ENCODE measurements at places on chromosomes 16 and 17.

DNA sequence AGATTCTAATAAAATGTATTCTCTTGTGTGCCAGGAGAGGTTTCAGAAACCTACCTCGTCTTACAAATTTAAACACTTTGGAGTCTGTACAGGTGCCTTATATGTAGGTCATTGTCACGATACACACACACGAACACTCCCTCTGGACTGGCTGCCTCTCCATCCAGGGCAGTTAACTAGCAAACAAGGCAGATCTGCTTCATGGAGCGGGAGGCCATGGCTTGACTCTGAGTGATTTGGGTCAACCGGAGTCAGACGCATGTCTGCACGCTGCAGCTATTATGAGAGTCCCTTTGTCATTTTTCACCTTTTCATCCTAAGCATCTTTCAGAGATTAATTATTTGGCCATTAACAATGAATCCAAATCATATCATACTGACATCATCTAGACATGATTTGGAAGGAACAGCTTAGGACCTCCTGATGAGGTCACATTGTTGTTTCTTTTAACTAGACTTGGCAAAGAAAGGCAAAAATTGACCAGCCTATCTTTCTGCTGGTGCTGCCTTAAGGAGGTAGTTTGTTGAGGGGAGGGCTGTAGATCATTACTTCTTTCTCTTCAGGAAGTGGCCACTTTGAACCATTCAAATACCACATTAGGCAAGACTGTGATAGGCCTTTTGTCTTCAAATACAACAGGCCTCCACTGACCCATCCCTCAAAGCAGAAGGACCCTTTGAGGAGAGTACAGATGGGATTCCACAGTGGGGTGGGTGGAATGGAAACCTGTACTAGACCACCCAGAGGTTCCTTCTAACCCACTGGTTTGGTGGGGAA is 58.9 kb downstream of the HLF start:
- H3K36me3 ChIP-seq, result no peaks in the 10 kb centered on the region
- no peak for DNase-seq
- H3K27ac ChIP-seq, result no peak overlapping the region
- H3K27me3 ChIP-seq, result no peaks in the 10 kb centered on the region
- H3K4me3 ChIP-seq, result no peak overlapping the region
- H3K4me1 ChIP-seq, result no peaks in the 10 kb centered on the region

DNA sequence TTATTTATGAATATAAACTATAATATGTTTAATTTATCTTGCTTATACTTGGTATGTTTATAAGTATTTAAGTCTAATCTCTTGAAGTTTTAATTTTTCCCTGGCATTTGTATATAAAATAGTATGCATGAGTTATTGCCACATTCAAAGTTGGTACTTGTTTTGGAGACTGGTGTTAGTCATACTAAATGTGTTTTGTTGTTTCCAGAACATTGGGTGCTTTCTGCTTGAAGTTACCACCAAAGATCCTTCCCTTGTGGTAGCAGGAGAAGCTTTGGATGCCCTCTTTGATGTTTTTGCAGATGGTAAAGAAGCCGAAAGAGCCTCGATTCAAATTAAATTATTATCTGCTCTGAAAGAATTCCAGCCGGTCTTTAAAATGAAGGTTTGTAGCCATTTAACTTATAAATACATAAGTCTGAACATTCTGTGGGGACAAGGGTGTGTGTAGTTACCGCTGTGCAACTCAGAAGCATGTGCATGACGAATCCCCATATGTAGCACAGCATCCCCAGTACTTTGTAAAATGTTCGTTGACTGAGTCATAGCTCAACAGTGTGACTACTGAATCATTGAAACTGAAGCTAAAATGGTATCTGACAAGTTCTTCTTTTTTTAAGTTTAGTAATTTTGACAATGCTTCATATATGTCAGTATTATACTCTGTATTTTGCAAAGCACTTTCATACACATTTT is 36.4 kb downstream of the HEATR3 start:
- no peak for DNase-seq
- no peaks in the 10 kb centered on the region for H3K4me1 ChIP-seq
- no peak overlapping the region for H3K4me3 ChIP-seq
- H3K36me3 ChIP-seq, result peaks cover 19% of the 10 kb centered on the region

GRCh38 chr17:80380068-80380467 is 34.9 kb upstream of the ENDOV start:
- H3K36me3 ChIP-seq, result no peaks in the 10 kb centered on the region
- no peaks in the 10 kb centered on the region for H3K27me3 ChIP-seq
- H3K27ac ChIP-seq, result no peak overlapping the region
- H3K4me3 ChIP-seq, result no peak overlapping the region
- H3K4me1 ChIP-seq, result no peaks in the 10 kb centered on the region

GRCh38 chr16:58261263-58261662 is 33.6 kb downstream of the PRSS54 start:
- no peak for DNase-seq
- H3K36me3 ChIP-seq, result no peaks in the 10 kb centered on the region

GRCh38 chr17:78408476-78409050 is 30.1 kb downstream of the PGS1 start:
- no peaks in the 10 kb centered on the region for H3K36me3 ChIP-seq
- no peaks in the 10 kb centered on the region for H3K4me1 ChIP-seq
- DNase-seq, result no peak
- no peak overlapping the region for H3K27ac ChIP-seq
- no peaks in the 10 kb centered on the region for H3K27me3 ChIP-seq
- no peak overlapping the region for H3K4me3 ChIP-seq

DNA sequence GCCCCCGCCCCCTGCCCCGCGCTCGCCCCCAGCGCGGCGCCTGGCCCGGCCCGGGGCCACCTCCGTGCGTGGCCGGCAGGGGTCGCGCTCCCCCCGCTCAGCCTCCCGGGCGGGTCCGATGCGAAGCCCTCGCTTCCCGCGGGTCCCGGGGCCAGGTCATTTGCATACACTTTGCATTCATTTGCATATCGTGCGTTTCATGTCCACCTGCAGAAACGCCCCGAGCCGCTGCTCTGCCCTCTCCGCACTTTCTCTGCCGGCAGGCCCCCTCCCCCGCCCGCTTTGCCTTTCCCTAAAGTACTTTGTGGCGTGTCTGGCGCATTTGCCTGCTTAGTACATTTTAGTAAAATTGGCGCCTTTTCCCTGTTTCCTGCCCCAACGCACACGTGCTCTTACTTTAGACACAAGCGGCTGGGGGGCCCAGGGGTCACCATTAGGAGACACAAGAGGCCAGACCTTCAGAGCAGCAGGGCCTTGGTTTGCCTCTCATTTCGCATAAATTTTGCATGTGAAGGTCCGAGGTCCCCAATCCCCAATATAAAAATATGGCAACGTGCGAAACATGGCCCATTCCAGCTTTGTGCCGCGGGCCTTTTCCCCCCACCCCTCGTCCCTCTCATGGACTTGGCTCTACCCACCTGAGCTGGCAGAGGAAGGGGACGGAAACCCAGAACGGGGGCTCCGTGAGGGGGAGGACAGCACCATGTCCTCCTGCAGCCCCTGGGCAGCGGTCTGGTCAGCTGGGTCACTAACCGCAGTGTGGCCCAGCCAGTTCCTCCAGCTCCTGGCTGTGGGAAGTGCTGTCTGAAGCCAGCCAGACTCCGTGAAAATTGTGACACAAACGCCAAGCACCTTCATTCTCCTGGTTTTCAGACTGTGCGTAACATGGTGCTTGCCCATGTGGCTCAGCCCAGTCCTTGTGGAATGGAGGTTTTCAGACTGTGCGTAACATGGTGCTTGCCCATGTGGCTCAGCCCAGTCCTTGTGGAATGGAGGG is 34.8 kb downstream of the CBFA2T3 start:
- DNase-seq, result no peak
- no peaks in the 10 kb centered on the region for H3K27me3 ChIP-seq
- H3K27ac ChIP-seq, result no peak overlapping the region
- no peaks in the 10 kb centered on the region for H3K4me1 ChIP-seq
- H3K4me3 ChIP-seq, result no peak overlapping the region

- H3K27me3 ChIP-seq, result no peaks in the 10 kb centered on the region
- H3K4me3 ChIP-seq, result no peak overlapping the region
- H3K36me3 ChIP-seq, result no peaks in the 10 kb centered on the region
- DNase-seq, result no peak
- no peaks in the 10 kb centered on the region for H3K4me1 ChIP-seq
- no peak overlapping the region for H3K27ac ChIP-seq
Observed at GRCh38 chr17:75075597-75076336, 12.0 kb upstream of the SLC16A5 start.

GRCh38 chr16:75234856-75235696 is 16.3 kb downstream of the CTRB1 start:
- no peak overlapping the region for H3K4me3 ChIP-seq
- H3K27me3 ChIP-seq, result no peaks in the 10 kb centered on the region
- H3K27ac ChIP-seq, result no peak overlapping the region
- H3K4me1 ChIP-seq, result no peaks in the 10 kb centered on the region

GRCh38 chr16:17367923-17368322 is 102.8 kb downstream of the XYLT1 start:
- DNase-seq, result no peak
- peaks cover 22% of the 10 kb centered on the region for H3K4me1 ChIP-seq
- no peaks in the 10 kb centered on the region for H3K27me3 ChIP-seq

GRCh38 chr16:27822996-27823395 is 240.5 kb downstream of the GSG1L start:
- peaks cover 48% of the 10 kb centered on the region for H3K27me3 ChIP-seq
- no peaks in the 10 kb centered on the region for H3K4me1 ChIP-seq
- DNase-seq, result no peak
- no peak overlapping the region for H3K27ac ChIP-seq
- H3K4me3 ChIP-seq, result no peak overlapping the region
- no peaks in the 10 kb centered on the region for H3K36me3 ChIP-seq

GRCh38 chr17:82440991-82441627 is 9.4 kb downstream of the CYBC1 start:
- H3K4me3 ChIP-seq, result no peak overlapping the region
- DNase-seq, result no peak
- no peaks in the 10 kb centered on the region for H3K4me1 ChIP-seq
- H3K36me3 ChIP-seq, result no peaks in the 10 kb centered on the region
- H3K27me3 ChIP-seq, result no peaks in the 10 kb centered on the region

DNA sequence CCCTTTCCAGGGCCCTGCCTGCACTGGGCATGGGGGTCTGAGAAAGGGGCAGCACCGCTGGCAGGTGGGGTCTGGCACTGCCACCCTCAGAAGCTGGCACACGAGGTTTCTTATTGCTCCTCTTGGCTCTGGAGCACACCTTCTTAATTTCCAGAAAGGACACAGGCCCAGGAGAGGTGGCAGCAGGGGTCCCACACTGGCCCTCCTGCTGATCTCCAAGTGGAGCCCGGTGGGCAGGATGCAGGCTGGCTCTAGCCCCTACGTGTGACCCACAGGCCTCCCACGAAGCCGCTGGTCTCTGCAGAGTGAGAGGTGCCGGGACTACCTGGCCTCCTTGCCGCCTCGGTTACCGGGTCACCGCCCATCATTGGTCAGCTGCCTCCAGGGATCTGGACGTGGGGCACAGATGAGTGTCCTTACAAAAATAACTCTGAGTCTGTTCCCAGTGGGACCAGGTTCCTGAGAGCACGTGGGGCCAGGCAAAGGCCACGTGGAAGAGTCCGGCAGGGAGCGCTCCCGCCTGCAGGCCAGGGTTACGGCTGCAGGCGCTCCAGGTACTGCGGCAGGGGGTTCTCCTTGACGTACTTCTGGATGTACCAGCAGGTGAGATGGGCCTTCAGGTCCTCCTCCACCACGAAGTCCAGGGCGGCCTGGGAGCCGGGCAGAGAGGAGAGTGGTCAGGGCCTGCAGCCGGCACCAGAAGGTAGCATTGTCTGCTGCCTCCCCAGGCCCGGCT is 10.3 kb downstream of the NATD1 start:
- no peak overlapping the region for H3K4me3 ChIP-seq
- no peak for DNase-seq
- H3K27me3 ChIP-seq, result no peaks in the 10 kb centered on the region
- no peaks in the 10 kb centered on the region for H3K36me3 ChIP-seq

DNA sequence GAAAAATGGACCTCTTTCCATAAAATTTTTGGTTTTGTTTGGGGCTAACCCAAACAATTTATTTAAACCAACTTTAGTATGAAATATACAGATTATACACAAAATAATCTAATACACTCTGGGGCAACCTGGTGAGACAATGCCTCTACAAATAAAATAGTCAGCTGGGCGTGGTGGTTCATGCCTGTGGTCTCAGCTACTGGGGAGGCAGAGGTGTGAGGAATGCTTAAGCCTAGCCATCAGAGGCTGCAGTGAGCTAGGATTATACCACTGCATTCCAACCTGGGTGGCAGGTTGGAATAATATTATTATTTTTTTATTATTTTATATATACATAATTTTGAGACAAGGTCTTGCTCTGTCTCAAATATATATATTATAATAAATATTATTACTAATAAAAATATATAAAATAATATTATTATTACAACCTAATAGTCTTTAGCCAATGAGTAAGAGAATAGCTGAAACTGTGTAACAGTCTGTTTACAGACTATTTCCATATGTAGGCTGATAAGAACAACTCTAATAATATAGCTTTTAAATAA is 50.5 kb downstream of the GLG1 start:
- no peak overlapping the region for H3K4me3 ChIP-seq
- no peak overlapping the region for H3K27ac ChIP-seq
- no peaks in the 10 kb centered on the region for H3K27me3 ChIP-seq
- no peaks in the 10 kb centered on the region for H3K4me1 ChIP-seq
- no peak for DNase-seq

DNA sequence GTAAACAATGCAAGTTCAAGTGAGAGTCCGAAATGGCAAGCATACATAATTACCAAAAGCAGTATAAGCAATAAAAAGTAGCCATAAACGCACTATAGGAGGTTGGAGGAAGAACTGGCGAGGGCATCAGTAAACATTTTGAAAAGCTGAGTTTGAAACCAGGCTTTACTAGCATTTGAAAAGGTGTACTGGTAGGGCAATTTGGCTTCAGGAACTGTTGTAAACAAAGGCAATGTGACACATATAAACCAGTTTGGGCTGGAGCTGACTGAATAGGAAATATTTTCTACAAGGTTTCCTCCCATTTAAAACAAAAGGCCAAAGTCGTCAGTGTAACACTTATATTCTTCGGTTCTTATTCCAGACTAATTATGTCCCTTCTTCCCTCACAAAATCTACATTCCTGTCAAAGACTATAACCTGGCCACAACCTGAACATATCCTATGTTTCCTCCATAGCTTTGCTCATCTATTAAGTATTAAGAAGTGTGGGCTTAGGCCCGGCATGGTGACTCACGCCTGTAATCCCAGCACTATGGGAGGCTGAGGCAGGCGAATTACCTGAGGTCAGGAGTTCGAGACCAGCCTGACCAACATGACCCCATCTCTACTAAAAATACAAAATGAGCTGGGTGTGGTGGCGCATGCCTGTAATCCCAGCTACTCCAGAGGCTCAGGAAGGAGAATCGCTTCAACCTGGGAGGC is 7.8 kb downstream of the CBX1 start:
- no peak overlapping the region for H3K4me3 ChIP-seq
- H3K36me3 ChIP-seq, result no peaks in the 10 kb centered on the region
- H3K27me3 ChIP-seq, result no peaks in the 10 kb centered on the region
- H3K27ac ChIP-seq, result no peak overlapping the region
- DNase-seq, result no peak

- no peaks in the 10 kb centered on the region for H3K4me1 ChIP-seq
- H3K27me3 ChIP-seq, result no peaks in the 10 kb centered on the region
- H3K4me3 ChIP-seq, result no peak overlapping the region
- no peaks in the 10 kb centered on the region for H3K36me3 ChIP-seq
- H3K27ac ChIP-seq, result no peak overlapping the region
Observed at GRCh38 chr16:63239065-63239570, 1202.9 kb upstream of the CDH8 start.
